IMR-90 (cell line): ENCODE measurements at places on chromosomes 1 and 21. TPM values are rescaled to one million over a fixed set of nuclear protein-coding genes. Genes with fewer than 3 reads are reported as not detected.

DNA sequence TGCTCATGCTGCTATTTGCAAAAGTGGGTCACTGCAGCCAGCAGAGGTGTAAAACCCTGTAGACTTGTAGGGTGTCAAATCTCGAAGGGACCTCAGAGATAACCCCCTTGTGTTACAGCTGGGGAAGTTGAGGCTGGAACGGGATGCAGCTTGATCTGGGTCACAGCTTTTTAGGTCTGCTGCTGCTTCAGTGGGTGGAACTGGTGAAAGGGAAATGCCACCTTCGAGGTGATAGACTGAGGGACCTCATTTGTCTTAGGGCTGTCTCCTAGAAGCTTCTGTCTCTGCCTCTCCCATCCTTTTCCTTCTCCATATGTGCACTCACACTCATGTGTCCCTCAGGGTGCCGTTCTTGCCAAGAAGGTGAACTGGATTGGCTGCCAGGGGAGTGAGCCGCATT lies 35.4 kb downstream of the QSOX1 start:
- no peak overlapping the region for H3K27ac ChIP-seq
- H3K4me3 ChIP-seq: no peak overlapping the region
- H3K36me3 ChIP-seq: peaks cover 99% of the 10 kb centered on the region
- H3K4me1 ChIP-seq: no peaks in the 10 kb centered on the region

- no peak for DNase-seq
- no peak overlapping the region for H3K4me3 ChIP-seq
- H3K4me1 ChIP-seq: peaks cover 6% of the 10 kb centered on the region
- peaks cover 4% of the 10 kb centered on the region; the same call in 1 of the 2 replicates for H3K36me3 ChIP-seq
Measured at GRCh38 chr1:77882411-77882810, 6.0 kb upstream of the NEXN start.

DNA sequence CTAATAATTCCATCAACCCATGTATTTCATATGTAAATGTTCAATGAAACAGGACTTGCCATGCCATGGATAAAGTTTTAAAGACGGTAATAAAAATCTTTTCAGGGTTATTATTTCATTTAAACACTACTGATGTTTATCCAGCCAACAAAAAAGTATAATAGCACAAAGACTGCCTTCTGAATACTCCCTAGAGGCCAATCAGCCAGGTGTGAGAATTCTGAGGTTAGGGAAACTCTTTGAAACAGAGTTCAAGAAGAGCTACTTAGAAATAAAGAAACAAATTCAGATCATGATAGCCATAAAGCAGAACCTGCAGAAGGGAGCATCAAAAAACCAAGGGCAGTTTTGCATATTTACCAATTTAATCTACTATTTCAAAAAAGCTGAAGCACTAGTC lies 48.7 kb downstream of the AKT3 start:
- DNase-seq: no peak
- H3K27ac ChIP-seq: no peak overlapping the region
- peaks cover 2% of the 10 kb centered on the region; the same call in 1 of the 2 replicates for H3K36me3 ChIP-seq
- peaks cover 9% of the 10 kb centered on the region for H3K4me1 ChIP-seq
- H3K27me3 ChIP-seq: no peaks in the 10 kb centered on the region

GRCh38 chr21:46028573-46029091 lies 47.1 kb downstream of the COL6A1 start:
- peaks cover 17% of the 10 kb centered on the region for H3K4me1 ChIP-seq
- no peaks in the 10 kb centered on the region for H3K27me3 ChIP-seq
- no peak overlapping the region for H3K4me3 ChIP-seq

Gene CHAF1B
- polyA plus RNA-seq: 6.3 and 6.4 TPM in 2 replicates

Gene MOB3C
- polyA plus RNA-seq: 8.3 and 9.0 TPM in 2 replicates

GRCh38 chr1:26335774-26336476 lies 18.0 kb downstream of the CRYBG2 start:
- no peak overlapping the region for H3K27ac ChIP-seq
- H3K27me3 ChIP-seq: peaks cover 41% of the 10 kb centered on the region
- H3K4me3 ChIP-seq: peak overlapping the region; percentile 72
- no peak for DNase-seq
- no peaks in the 10 kb centered on the region for H3K36me3 ChIP-seq

Gene SPRR2A
- not detected in 2 replicates for polyA plus RNA-seq

Gene HES2
- polyA plus RNA-seq: not detected in 2 replicates

DNA sequence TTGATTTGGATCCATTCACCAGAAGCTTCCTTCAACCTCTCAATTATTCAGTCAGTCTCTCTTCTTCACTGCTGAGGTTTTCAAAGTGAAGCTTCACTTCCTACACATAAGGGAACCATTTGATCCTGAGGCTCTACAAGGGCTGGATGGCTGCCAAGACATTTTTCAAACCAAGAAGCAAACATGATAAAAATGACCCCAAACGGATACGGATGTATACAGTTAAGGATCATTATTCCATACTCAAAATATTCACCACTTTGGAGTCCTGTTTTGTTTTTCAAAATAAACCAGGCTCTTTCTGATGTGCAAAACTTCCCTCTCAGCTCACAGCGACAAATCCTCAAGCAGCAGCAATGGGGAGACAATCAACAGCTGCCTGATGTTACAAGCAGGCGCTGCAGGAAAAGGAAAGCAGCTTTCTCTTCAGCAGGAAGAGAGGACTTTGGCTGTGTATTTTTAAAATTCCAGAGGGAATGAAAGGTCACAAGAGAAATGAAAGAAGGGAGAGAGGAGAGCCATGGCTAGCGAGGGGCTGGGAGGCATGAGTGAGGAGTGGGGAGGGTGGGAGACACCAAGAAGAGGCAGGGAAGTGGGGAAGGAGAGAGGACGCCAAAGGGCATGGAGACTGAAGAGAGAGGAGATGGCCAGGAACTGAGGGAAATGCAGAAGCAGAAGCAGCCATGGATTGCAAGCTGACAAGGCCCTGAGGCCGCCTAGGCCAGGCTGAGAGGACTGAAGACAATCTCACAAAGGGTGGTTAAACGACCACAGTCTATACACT lies 145.4 kb downstream of the SLC45A1 start:
- no peak overlapping the region for H3K4me3 ChIP-seq
- H3K36me3 ChIP-seq: peaks cover 3% of the 10 kb centered on the region
- H3K4me1 ChIP-seq: peaks cover 37% of the 10 kb centered on the region
- no peaks in the 10 kb centered on the region for H3K27me3 ChIP-seq

- peak overlapping the region; percentile 7; the same call in 1 of the 2 replicates for H3K4me3 ChIP-seq
- no peaks in the 10 kb centered on the region for H3K27me3 ChIP-seq
- peaks cover 9% of the 10 kb centered on the region for H3K4me1 ChIP-seq
- H3K27ac ChIP-seq: peak overlapping the region; percentile 67; the same call in 1 of the 2 replicates
- H3K36me3 ChIP-seq: no peaks in the 10 kb centered on the region
Measured at GRCh38 chr21:38920631-38921398, 115.1 kb downstream of the ETS2 start.

- peak; percentile 4 for DNase-seq
- no peaks in the 10 kb centered on the region for H3K4me1 ChIP-seq
- H3K36me3 ChIP-seq: no peaks in the 10 kb centered on the region
- peaks cover 59% of the 10 kb centered on the region for H3K27me3 ChIP-seq
- no peak overlapping the region for H3K27ac ChIP-seq
- no peak overlapping the region for H3K4me3 ChIP-seq
Measured at GRCh38 chr1:54681358-54681757, 34.3 kb upstream of the TTC4 start.

Gene GJA9
- polyA plus RNA-seq: not detected in 2 replicates
